ENCODE measurements at places on chromosomes 12 and 14. TPM values are rescaled to one million over a fixed set of nuclear protein-coding genes. Genes with fewer than 3 reads are reported as not detected.

The TAS2R46 gene
- 0.09 TPM for polyA plus RNA-seq

- no peak for DNase-seq
These were observed 211.4 kb upstream of the ABCD2 start for GRCh38 chr12:39830852-39831520.

GRCh38 chr14:34201909-34202637 lies 251.2 kb upstream of the EGLN3 start:
- no peak for DNase-seq

The VRTN gene
- not detected for polyA plus RNA-seq

- DNase-seq = no peak
These were observed 6.2 kb downstream of the RERG start for GRCh38 chr12:15214851-15215601.

GRCh38 chr14:29710015-29710414 lies 217.6 kb downstream of the PRKD1 start:
- no peak for DNase-seq

DNA sequence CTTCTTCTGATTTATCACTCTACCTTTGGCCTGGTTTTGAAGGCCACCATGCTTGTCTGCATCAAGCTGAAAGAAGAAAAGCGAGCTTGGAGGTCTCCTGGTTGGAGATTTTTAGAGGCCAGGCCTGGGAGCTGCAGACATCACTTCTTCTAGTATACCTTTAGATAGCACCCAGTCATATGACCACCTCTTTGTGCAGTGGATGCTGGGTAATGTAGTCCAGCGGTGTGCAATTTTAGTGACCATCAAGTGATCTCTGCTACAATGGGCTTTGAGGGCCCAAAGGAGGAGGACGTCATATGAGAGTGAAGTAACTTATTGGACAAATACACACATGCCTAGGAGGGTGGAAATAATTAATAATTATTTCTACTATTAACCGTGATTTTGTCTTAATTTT lies 15.2 kb upstream of the WNT5B start:
- DNase-seq = no peak

- no peak for DNase-seq
These were observed 63.4 kb upstream of the SLCO1C1 start for GRCh38 chr12:20631711-20632110.

DNA sequence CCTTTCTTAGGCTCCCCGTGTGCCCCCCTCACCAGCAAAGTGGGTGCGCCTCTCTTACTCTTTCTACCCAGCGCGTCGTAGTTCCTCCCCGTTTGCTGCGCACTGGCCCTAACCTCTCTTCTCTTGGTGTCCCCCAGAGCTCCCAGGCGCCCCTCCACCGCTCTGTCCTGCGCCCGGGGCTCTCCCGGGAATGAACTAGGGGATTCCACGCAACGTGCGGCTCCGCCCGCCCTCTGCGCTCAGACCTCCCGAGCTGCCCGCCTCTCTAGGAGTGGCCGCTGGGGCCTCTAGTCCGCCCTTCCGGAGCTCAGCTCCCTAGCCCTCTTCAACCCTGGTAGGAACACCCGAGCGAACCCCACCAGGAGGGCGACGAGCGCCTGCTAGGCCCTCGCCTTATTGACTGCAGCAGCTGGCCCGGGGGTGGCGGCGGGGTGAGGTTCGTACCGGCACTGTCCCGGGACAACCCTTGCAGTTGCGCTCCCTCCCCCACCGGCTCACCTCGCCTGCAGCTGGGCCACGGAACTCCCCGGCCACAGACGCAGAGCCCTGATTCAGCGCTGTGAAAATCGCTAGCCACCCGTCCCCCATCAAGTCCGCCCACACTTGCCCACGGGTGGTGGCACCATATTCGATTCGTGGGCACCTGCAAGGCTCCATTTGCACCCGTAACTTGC lies 1.3 kb downstream of the TMEM233 start:
- no peak for DNase-seq

DNA sequence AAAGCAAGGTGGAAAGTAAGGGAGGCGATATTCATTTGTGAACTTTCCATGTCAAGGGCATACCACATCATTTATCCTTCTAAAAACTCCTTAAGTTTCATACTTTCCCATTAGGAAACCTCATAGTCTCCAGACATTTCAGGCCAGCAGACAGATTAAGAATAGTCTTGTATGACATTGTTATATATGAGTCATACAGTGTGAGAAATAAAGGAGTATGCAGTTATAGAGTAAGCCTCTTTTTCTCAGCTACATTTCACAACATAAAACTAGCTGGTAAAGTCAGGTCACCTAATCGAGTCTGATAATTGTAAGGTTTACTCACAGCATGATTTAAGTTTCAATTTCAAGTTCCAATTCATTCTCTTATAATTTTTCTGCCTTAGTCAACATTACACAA lies 164.3 kb downstream of the GRIP1 start:
- DNase-seq = no peak

DNA sequence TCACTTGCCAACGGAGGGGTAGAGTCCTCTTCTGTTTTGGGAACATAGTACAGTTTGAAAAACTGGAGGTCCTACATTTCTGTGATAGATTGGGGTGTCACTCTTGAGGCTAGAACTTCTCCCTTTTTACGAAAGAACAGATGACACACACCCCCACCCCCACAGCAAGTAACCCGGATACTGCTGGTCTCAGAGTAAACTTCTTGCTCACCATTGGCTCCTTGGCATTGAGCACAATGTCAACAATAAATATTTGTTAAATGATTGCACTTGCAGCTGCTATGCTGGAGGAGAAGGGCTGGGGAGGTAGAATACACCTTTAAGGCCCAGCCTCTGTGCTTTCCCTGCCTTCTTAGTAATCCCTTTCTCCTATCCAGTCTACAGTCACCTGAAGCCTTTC lies 149.8 kb downstream of the TGFB3 start:
- no peak for DNase-seq

DNA sequence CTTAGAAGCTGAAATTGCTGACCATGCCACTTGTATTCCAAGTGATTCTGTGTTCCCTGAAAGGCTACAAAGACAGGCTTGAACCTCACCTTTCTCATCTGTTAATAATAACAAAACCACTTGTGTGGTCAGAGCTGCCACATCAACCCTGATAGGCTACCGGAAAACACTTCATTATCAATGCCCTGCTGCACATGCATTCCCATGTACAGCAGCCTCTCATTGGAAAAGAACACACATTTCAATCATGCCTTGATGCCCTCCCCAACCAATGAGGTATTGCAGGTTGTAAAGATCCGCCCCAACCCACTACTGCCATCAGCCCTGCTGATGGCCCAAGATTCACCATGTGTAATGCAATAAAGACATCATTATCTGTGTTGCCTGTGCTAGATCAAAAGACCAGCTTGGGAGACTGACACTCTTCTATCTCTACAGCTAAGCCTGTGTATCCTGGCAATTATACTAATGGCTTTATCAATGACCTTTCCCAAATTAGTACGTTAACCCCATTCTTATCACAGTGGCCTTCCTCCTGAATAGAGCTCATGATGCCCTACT lies 2.8 kb downstream of the GPR19 start:
- no peak for DNase-seq

DNA sequence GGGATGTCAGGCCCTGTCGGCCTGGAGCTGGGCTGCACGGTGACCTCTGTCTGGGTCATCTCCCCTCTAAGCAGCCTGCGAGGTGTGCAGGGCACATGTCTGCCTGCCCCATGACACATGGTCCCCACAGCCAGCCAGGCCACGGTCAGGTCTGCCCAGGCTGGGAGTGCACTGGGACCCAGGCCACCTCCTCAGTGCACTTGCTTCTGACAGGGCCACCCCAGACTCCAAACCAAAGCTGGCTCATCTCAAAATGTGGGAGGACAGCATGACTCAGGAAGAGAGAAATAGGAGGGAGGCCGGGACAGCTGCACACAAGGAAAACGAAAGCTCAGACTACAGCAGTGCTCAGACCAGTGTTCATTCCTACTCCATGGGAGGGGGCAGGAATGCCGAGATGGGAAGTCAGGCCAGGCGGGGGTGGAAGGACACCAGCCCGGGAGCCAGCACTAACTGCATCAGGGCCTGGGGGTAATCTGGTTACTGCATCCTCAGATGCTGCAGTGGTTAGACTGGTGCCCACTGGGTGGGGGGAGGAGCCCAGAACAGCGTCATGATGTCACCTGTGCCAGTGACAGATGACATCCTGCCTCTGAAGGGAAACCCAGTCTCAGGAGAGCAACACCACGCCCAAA lies 4.0 kb downstream of the P2RX2 start:
- DNase-seq = no peak

The TAS2R31 gene
- 1.9 TPM for polyA plus RNA-seq

DNA sequence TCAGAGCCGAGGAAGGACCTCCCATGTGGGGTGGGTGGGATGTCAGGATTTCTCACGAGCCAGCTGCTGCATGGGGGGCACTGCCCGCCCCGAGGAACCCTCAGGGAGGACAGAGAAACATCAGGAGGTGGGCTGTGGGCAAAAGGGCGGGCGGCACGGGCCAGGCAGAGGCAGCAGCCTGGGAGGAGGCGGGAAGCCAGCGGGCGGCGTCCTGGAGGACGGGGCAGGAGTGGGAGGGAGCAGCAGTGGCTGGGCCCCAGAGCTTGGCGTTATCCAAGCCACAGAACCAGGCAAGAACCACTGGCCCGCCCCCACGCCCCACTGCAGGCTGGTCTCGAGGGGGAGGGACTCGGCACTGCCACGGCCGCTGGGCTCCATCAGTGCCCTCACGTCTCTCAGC lies 2.4 kb downstream of the C14orf180 start:
- no peak for DNase-seq

DNA sequence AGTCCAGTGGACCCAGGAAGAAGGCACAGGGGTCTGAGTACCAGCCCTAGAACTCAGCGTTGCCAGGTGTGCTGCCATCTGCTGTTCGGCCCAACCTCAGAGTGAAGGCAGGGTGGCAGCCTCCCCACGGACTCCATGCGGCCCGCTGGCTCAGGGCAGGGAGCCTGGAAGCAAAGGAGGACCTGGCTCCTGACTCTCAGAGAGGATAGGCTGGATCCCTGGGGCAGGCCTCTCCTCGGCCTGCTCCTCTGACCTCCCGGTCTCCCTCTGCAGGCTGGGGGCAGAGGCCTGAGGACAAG lies 10.1 kb downstream of the MCRS1 start:
- no peak for DNase-seq

DNA sequence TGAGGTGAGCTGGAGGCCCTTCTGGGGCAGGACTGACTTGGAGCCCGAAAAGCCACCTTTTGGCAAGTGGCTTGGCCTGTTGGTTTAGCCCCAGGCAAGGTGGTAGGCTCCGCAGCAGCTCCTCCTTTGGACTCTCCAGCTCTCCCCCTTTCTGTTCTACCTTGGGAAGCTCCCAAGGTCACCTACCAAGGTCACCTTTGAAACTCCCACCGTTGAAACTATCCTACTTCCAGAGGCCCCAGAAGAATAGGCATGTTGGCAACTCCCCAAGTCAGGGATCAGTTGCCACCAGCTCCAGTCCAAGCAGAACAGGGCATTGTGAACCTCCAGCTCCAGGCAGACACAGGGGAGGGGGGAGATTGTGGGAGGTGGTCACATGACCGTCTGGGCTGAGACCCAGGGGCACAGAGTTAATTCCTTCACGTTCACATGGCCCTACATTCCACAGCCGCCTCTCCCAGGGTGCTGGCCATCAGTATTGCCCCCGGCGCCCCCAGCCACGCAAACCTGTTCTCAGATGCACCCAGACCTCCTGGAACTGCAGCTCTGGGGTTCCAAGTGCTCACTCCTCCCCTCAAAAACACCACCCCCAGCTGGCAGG lies 14.4 kb downstream of the IRF2BPL start:
- no peak for DNase-seq

- DNase-seq = no peak
These were observed 21.8 kb upstream of the KRR1 start for GRCh38 chr12:75533239-75533638.

The CLEC9A gene
- 0.38 TPM for polyA plus RNA-seq

- no peak for DNase-seq
These were observed 286.5 kb upstream of the TMPO start for GRCh38 chr12:98228683-98229539.

DNA sequence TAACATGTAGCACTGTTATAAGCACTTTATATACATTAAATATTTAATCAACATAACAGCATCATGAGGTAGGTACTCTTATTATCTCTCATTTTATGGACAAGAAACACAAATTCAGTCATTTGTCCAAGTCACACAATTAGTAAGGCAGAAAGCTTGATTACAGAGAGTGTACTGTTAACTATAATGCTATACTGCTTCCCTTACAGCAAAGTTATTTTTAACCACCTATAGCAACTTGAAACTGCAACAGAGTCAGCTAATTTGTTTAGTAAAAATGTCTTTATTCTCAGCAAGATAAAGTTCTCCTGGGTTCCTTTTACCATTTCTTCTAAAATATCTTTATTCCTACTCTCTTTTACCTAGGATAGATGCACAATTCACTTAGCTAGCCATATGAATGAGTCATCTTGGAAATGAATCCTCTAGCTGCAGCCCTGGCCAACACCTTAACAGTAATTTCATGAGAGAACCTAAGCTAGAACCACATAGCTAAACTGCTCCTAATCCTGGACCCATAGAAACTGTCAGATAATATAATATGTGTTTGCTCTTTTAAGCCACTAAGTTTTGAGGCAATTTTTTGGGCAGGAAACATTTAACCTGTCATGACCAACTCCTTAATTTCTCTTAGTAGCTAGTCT lies 90.2 kb upstream of the HECTD1 start:
- no peak for DNase-seq

The GPRC5A gene
- 9.6 TPM for polyA plus RNA-seq

- DNase-seq = no peak
These were observed 12.5 kb downstream of the XRCC3 start for GRCh38 chr14:103702497-103703432.

DNA sequence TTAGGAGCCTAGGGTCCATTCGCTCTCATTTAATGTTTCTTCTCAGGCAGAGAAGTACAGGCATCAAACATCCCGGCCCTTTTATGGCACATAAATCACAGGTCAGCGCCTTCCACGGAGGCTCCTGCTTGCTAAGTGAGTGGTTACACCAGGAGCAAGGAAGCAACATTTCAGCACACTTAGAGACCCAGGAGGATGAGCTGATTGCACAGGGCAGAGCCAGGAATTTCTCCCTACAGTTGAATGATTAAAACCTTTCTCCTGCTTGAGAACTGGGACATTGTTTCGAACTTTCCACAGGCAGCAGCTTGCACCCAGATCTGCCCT lies 233.4 kb downstream of the SPTSSA start:
- no peak for DNase-seq

DNA sequence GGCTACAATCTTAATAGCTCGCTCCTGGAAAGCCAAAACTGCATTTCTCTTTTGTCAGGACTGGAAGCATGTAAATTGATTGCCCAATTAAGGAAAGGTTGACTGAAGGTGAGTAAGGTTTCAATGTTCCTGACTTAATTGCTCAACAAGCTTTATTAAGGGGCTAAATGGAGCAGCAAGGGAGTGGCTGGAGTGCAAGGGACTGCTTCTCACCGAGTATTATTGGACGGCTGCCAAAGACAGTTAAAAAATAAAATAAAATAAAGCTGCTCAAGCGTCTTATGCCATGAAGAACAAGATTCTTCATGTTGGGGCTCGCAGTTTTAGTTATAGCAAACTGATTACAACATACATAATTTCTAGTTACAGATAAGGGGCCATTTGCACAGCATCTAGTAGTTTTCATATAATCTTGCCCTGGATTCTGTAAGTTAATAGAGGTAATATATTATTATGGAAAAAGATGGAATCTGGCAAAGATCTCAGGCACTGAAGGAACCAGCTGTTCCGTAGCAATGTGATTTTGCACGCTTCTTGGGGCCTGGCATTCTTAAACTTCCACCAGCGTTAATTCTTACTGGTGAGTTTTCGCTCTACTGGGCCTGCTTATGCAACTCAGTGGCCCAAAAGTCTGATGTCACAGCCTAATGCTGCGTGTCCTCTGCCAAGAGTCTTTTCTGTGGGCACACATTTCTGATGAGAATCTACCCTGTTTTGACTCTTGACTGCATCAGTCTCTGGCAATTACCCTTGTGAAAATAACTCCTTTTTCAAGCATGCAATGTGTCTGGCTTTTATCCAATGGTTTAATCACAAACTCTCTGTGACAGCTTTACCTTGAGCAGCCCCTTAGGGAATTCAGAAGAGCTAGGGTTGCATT lies 108.5 kb downstream of the SLC38A1 start:
- peak; percentile 61 for DNase-seq
